ENCODE measurements at places on chromosomes 3 and 15.

- DNase-seq = peak; percentile 71
Measured at GRCh38 chr15:66573719-66574595, 8.2 kb upstream of the LCTL start.

GRCh38 chr3:107208100-107208499, 169.1 kb upstream of the CCDC54 start:
- peak; percentile 97 for DNase-seq

DNA sequence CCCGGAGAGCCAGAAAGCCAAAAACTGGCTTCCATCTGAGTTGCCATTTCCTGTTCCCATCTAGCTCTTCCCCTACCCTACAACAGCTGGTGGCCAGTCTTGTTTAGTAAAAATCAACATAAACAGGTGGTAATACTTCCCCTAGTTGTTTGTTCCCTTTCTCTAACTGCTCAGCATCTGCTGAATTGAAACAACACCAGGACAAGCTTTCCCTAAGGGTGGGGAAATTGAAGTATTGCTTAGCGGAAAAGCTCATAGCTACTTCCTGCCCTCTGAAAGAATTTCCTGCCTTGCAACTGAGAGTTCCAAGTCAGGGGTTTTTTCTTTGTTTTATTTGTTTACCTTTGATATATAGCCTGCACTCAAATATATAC, 66.8 kb downstream of the HMG20A start:
- DNase-seq = no peak

DNA sequence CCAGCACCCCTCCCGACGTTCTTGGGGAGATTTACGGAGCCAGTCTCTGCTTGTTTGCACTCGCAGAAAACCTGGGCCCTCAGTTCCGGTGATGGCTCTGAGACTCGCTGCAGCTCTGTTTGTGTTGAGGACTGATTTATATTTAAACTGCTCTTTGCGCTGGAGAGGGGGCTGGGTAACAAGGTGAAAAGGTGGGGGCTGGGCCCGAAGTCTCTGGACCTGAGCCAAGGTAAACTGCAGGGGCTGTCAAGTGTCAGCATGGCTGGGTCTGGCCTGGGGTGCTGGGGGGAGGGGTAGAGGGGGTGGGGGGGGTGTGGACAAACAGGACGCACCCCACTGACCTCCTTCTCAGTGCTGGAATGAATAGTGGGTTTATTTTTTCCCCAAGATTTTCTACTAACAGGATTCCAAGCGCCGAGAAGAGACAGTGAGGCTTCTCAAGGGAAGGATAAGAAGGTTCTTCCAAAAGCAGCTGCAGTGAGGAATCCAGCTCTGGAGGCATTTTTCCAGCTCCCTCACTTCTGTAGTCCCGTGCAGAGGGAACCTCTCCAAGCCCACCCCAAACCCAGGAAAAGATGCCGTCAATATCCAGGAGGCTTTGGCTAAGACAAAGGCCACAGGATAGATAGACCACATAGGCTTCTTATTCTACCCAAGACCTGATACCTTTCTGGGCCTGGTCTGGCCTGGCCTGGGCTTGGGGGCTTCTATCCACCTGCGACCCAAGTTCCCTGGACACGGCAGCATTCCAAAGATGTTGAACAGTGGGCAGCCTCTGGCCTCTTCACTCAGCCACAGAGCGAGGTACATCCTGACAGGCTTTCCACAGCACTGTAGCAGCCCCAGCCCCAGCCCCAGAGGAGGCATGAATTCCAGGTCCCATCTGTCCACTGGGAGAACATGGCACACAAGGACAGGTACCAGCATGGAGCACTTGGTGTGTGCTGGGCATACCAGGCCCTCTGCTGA, 938 bp upstream of the SLCO2A1 start:
- DNase-seq = no peak

DNA sequence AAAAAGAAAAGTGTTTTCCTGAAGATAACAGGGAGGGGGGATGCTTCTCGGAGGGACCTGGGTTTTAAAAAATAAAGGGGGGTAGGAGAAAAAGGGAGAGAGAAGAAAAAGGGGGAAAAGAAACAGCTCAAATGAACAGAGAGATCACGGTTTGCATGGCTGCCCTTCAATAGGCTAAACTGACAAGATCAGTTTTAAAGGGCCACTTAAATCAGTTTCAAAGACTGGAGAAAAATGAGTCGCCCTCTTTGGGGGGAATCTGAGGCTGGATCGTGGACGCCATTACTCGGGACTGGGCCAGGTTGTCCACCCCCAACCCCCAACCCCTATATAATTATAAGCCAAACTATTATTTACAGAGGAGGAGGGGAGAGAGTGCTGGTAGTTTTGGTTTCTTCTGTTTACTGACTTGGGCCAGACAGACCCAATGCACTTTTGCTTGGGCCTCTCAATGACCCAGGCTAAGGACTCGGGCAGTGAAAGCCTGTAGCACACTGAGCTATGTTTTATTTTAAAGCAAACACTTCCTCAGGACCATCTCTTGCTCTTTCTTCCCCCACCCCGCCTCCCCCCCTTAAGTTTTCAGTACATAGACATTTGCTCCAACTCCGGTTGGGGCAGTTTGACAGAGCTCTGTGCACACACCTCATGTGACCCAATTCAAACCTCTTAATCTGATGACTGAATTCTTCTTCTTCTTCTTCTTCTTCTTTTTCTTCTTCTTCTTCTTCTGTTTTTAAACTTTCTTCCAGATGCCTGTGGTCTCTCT, 6.3 kb downstream of the NR2F2 start:
- peak; percentile 53 for DNase-seq

GRCh38 chr15:88649753-88650551, 11.1 kb downstream of the ISG20 start:
- no peak for DNase-seq
